Activated T-helper 1 cell treated with anti-CD3 and anti-CD28 coated beads, Interleukin-2, amount 50 U/mL, for 16 hours (primary cell): ENCODE measurements at places on chromosomes 7 and 10.

DNA sequence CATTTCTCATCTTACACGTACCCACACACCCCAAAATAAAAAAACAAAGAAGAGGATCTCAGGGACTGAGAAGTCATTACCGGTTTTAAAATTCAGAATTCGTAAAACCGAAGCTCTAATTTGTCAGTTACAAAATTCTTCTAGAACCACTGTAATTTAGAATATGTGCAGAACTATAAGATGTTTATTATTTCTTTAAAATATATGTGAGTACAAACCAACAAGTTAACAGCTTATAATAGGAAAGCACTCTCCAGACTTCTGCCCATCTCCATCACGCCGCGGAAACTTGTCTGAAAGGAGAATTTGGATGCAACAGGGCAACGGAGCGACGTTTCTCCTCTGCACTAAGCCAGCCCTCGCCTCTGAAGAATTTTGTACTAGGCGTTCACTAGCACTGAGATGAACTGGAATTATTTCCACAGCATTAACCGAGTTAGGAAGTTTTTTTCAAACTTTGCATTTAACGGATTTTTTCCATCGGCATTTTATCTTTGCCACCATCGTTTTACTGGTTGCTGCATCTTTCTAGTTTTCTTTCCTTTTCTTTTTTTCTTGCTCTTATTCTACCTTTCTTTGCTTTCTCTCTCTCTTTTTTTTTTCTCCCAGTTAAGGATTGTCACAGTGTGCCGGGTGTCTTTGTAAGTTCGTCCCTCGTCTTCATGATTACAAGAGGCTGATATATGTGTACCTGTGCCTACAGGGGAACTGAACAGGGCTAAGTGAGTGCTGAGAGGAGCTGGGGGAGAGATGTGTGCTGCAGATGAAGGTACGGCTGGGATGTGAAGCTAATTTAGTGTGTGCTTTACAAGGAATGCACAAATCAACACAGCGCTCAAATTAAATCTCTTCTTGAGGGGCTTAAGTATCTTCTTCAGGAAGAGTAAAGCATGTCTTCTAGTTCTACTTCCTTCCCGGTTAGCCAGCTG, 295.9 kb upstream of the NFE2L3 start:
- no peak for DNase-seq

GRCh38 chr10:29857843-29858701, 201.3 kb downstream of the JCAD start:
- no peak for DNase-seq

DNA sequence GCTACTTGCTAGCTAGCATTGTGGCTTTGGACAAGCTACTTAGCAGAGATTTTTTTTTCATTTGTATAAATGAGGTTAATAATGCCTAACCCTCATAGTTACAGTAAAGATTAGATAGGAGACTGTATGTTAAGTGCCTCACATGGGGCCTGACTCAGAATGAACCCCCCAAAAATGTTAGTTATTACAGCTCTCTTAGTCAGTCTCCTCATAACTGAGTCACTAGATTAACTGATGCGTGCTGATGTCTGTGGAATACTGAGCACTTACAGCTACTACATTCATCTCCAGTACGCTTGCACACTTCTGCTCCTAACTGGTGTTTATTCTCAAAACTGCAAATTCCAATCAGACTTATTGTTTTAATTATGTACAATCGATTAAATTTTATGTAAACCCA, 315.3 kb downstream of the SNX13 start:
- DNase-seq, result no peak

GRCh38 chr10:110340816-110341215, 36.1 kb upstream of the SMNDC1 start:
- no peak for DNase-seq

DNA sequence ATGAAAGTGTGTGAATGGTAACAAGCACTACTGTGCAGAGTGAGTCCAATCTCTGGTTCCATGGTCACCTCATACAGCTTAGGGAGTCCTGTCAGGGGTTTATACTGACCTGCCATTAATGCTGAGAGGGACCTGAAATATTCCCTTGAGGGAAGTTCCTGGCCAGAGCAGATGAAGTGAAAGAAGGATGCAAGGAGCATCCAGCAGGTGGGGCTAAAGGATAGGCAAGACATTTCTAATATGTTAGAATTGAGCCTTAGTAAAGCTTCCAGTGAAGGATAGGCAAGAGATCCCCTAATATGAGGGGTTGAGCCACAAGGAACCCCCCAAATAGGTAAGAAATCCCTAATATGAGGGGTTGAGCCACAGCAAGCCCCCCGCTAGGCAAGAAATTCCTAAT, 25.5 kb upstream of the FAM221A start:
- no peak for DNase-seq

DNA sequence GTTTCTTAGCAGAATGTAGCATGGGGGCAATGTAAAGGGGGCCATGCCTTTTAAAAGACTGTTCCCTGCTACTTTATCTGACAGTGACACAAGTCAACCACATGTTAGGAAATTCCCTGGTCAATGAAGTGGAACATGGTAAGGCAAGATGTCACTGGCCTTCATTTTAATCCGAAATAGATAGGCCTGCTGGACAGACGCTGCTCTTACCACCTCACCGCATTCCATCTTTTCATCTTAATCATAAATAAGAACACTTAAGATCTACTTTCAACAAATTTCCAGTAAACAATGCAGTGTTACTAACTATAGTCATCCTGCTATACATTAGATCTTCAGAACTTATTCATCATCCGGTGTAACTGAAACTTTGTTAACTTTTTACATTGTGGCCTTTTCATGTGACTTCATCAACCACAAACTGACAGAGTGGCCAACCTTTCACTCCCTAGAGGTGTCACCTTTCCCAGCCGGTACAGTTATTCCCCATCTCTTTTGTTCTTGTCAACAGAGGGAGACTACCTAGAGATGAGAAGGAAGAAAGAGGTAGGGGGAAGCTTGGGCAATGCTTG, 15.6 kb downstream of the ASB4 start:
- no peak for DNase-seq

DNA sequence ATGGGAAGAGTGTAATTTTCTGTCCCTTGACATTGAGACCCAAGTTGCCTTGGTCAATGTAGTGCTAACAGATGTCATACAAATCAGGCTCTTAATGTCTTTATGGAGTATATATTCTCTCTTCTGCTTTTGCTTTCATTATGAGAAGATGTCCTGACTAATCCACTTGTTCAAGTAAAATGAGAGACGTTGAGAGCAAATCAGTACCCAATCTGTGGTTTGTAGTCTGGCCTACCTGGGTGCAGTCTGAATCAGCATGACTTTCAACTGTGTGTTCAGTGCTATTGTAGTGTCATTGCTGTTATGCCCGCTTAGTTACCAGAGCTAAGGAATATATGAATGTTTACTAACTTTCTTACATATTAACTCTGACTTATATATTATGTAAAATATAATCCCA, 612.4 kb downstream of the ANKRD7 start:
- no peak for DNase-seq

DNA sequence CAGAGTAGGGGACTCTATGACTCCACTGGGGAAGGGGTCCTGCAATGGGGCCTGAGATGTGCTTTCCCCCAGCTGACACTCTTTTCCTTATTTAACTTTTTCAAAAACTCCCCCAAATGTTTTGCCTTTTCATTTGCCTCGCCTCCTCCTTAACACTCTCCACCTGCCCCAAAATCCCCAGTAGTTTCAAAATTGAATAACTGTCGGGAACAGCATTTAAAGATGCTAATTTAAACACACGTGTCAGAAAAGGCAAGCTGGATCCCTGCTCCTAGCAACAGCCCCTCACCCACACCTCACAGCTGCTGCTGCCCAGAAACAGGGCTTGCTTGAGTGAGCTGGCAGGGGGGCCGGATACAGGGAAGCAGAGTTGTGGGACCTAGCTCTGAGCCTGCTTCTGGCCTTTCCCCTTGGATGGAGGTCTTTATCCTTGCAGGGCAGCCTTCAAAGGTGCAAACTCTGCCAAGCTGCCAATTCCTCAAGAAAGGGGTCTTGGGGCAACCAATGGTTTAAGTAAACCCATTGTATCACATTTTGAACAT, 115.3 kb downstream of the KCNMA1 start:
- DNase-seq, result no peak

DNA sequence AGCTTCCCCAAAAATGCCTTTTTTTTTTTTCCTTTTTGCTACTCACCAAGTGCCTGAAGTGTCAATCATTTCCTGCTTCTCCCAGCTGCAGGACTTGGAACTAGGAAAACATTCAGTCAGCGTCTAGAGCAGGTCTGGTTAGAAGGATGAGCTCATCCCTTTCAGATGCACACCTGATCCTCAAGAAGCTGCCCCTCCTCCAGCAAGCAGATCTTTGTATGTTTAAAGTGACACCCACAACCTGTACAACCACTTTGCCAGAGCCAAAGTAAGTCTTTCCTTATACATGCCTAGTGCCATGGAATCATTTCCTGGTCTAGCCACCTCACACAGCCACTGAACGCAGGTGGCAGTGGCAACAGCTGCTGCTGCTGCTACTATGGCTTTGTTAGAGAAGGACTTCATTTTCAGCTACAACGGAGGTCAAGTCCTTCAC, 10.4 kb upstream of the USP54 start:
- no peak for DNase-seq

GRCh38 chr7:126079581-126079980, 1150.0 kb upstream of the POT1 start:
- DNase-seq, result no peak

DNA sequence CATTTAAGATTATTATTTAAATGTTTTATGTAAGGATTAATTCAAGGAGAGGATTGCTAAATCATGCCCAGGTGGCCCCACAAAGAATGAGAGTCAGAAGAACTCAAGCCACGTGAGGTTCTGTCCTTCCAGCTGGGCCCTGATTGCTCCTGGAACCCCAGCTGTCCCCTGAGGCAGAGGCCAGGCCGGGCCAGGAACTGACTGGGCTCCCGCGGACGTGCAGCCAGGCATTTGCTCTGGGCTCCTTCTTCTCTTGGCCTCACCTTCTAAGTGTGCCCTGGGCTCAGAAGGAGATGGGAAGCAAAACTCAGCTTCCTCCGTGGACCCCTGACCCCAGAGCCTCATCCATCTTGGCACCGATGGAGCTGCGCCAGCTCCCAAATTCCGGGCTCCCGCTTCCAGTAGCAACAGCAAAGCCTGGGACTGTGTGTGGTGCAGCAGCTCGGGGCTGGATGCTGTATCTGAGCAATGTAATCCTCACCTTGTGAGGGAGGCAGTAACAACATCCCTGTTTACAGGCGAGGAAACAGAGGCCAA, 250.6 kb upstream of the PPP2R2D start:
- DNase-seq, result no peak

- DNase-seq, result peak; percentile 62
Measured at GRCh38 chr7:102395873-102396709, at the start of gene PRKRIP1. TSS of gene PRKRIP1 (plus strand) at chr7:102396363. CDS start at chr7:102396412, 49 bp downstream.

DNA sequence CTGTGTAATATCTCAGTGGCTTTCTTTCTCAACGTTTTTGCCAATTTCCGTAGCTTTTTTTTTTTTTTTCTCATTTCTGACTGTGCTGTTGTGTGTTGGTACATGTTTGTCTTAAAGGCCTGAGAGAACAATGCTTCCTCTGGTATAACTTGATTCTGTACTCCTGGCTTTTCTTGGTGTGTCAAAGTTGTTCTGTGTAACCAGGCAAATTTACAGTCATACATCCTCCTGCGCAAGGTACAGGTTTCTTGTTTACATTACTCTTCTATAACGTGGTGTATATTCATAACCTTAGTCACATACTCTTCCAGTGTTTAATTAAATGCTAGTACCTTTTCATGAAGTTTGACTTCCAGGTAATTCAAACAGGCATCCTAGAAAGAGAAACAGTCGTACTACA, 8.3 kb upstream of the ARHGAP12 start:
- no peak for DNase-seq

DNA sequence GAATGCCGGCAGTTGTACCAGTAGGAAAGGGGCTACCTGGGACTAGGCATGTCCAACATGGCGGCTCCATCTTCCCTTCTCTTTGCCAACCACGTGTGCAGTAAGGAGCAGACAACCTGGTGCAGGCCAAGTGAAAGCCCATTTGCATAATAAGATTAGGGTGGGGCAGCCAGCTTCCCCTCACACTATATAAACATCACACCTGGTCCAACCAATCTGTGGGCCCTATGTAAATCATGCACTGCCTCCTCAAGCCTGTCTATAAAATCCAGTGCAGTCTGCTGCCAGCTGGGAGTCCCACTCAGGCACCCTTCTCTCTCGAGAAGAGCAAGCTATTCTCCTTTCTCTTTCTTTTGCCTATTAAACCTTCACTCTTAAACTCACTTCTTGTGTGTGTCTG, 429.3 kb downstream of the CALN1 start:
- DNase-seq, result no peak

- no peak for DNase-seq
Measured at GRCh38 chr7:28615091-28615490, 202.8 kb downstream of the CREB5 start.

DNA sequence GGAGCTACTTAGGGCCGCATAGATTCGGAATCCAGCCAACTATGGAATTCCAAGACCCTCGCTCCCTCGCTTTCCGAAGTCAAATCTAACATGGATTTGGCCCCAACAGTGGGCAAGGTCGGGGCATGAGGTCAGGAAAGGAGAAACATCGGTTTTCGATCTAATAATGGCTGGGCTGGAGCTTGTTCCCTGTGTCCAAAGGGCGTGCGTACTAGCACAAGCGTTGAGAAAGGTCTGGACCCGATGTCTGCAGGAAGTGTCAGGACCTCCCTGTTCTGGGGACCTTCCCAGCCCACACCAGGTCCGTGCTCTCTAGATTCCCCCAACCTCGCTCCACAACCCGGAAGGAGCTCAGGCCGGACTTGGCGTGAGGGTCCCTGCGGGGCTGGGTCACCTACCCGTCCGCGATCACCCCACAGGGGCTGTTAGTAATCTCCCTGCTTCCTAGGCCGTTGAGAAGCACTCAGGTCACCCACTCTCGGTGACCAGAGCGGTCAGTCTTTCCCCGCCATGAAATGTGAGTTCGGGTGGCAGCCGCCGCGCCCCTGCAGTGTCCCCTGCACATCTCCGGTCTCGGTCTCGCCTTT, 4.8 kb downstream of the FEZF1 start:
- DNase-seq, result no peak

DNA sequence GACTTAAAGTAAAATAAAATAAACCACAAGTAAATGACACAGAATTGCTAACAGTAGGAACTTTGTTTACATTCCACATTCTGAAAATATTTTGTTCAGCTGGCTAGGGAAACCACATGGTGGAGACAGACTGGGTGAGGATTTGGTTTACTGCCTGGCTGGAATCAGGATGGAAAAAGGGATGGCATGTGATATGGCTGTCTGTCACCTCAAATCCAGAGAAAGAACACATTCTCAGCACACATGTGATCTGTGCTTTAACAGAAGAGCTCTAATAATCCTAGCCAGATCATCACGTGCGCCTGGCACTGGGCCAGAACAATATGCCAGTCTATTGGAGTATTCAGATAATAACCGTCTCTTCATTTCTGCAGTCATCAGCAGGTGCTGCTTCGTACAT, 90.9 kb upstream of the PIP4K2A start:
- no peak for DNase-seq

DNA sequence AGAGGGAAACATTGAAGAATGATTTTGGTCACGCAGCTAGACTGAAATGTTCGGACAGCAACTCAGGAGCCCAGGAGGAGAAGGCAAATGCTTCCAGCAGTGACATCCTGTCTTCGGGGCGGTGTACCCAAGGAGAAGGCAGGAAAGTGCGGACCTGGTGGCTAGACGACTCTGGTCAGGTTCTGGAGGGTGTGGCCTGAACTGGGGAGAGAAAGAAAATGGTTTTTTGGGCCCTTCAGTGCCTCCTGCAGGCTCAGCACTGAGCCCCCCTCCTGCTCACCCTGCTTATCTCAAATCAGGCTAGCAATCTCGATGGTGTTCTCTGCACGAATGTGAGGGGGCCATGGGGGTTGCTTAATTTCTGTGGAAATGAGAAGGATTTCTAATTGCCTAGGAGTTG, 26.7 kb upstream of the TARP start:
- DNase-seq, result no peak

- DNase-seq, result no peak
Measured at GRCh38 chr7:157428554-157428945, 91.7 kb downstream of the DNAJB6 start.
